ENCODE measurements at places on chromosomes 2 and 18.

DNA sequence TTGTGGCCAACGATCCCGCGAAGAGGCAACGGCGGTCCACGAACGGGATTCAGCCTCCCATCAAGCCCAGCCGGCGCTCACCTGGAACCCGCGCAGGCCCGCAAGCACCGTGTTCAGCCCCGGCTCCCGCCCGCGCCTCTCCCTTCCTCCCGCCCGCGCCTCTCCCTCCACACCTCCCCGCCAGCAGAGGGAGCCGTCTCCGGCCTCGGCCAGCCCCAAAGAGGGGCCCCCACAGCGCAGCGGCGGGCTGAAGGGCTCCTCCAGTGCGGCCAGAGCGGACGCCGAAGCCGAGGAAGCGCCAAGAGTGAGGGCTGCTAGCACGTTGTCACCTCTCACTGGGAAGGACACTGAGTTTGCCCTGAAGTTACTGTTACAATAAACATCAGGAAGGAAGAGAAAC, 55.3 kb upstream of the LAPTM4A start:
- DNase-seq: no peak

DNA sequence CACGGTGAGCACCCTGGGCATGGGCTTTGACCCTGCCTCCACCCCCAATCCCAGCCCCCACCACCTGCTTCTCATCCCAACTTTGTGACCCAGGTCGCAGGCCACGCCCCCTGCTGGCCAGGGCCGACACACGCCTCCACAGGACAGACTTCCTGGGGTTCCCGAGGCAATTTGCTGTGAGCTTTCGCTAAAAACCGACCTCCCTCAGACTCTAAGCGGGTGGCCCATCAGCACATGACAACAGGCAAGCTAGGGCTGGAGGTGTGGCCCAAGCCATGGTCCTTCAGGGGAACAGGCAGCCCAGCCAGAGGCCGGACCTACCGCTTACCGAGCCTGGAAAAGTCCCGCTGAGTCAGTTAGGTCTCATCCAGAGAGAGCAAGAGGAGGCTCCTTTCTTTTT, 31.9 kb downstream of the C1QL2 start:
- no peak for DNase-seq

DNA sequence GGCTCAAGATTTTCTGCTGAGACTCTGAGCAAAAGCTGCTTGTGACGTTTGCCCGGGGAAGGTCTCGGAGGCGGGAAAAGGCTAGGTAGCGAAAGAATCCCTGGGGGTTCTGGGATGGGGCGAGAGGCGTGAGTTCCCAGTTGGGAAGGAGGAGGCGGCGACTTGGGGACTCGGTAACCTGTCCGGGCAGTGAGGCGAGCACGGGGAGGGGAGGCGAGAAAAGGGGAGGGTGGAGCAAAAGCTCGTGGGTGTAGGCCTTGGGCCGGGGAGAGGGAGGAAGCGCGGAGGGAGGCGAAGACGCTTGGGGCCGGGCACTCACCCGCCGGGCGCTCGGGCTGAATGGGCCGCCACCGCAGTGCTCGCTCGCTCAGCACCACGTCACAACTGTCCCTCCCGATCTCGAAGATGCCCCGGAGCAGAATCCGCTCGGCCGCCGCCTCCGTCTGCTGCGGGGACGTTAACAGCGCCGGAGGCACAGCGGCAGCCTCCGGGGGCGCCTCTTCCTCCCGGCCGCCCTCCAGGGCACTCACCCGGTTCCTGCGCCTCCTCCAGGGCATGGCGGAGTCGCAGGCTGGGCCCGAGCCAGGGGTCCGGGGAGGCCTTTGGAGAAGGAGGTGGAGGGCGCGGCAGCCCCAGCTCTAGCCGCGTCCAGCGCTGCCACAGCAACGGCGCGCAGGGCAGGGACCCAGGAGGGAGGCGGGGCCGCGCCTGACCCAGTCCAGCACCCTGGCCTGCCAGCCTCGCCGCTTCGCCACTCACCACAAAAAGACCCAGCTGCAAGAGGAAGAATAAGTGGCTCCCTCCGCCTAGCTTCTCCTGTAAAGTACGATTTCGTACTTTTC, at the start of gene CERKL:
Gene CERKL (minus strand): TSS at position 656 of the 842 bp plus-strand sequence. CDS start 99 bp downstream, at position 557.
- no peak for DNase-seq

DNA sequence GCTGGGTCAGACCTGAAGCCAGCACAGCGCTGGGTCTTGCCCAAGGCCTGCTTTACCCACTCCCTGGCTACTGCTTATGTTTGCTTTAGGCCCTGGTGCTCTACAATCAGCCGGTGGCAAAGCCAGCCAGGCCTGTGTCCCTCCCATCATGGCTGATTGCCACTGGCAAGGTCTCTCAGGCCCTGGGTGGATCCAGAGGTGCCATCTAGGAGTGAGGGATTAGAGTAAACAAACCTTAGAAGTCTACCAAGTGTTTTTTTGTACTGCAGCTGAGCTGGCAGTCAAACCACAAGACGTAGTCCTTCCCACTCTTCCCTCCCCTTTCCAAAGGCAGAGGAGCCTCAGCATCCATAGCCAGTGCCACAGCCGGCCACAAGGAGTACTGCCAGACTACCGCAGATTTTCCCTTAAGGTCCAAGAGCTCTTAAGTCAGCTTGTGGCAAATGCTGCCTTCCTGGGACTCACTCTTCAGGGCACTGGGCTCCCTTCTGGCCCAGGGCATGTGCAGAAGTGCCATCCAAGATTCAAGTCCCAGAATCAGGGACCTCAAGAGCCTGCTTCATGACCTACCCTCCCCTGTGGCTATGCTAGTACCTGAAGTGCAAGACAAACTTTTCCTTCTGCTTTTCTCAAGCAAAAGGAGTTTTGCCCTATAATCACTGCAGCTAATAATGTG, 20.0 kb downstream of the IL1RL2 start:
- no peak for DNase-seq

DNA sequence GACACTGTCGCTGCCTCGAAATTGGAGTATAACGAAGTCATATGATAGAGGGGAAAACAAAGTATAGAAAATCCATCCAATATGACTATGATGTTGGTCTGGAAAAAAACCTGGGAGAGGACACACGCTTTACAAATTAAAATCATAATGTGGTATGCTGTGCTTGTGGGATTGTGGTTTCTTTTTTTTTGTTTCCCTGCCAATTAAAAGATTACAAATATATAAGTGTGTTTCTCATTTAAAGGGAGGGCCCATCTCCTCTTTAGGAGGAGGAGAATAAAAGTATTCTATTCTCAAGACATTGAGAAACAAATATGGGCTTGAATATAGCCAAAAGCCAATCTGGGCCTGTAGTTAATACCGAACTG, 86.6 kb downstream of the EPHA4 start:
- no peak for DNase-seq

- no peak for DNase-seq
Observed at GRCh38 chr2:154696810-154697417, 1.6 kb upstream of the KCNJ3 start.

GRCh38 chr2:79982445-79982844, 322.1 kb downstream of the LRRTM1 start:
- DNase-seq: no peak

GRCh38 chr2:224722250-224722649, 6.1 kb upstream of the CCDC195 start:
- DNase-seq: peak; percentile 14

GRCh38 chr2:196681510-196681909, 42.0 kb downstream of the CCDC150 start:
- no peak for DNase-seq

- no peak for DNase-seq
Observed at GRCh38 chr18:26504831-26505230, 43.5 kb downstream of the KCTD1 start.

DNA sequence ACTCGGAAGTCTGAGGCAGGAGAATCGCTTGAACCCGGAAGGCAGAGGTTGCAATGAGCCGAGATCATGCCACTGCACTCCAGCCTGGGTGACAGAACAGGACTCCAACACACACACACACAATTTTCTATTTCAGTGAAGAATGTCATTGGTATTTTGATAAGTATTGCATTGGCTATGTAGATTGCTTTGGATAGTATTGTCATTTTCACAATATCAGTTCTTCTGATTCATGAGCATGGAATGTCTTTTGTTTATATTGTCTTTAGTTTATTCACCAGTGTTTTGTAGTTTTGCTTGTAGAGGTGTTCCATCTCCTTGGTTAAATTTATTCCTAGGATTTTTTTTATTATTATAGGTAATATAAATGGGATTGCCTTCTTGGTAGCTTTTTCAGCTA, 693.4 kb upstream of the SYT4 start:
- no peak for DNase-seq

- no peak for DNase-seq
Observed at GRCh38 chr2:117786520-117786919, 28.0 kb upstream of the DDX18 start.

- no peak for DNase-seq
Observed at GRCh38 chr2:196846295-196846694, 37.1 kb upstream of the C2orf66 start.

DNA sequence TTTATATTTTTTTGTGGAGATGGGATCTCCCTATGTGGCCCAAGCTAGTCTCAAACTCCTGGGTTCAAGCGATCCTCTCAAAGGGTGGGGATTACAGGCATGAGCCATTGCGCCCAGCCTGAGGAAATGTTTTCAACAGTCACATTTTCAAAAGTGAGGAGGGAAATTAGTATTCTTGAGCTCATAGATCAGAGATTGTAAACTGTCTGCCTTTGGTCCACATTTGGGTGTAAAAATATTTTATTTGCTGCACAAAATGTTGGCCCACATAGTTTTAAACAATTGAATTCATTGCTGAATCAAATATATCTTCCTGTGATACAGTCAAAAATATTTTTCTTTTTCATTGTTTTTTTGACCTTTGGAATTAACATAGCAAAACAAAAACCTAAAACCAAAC, 48.6 kb downstream of the NOP58 start:
- no peak for DNase-seq

DNA sequence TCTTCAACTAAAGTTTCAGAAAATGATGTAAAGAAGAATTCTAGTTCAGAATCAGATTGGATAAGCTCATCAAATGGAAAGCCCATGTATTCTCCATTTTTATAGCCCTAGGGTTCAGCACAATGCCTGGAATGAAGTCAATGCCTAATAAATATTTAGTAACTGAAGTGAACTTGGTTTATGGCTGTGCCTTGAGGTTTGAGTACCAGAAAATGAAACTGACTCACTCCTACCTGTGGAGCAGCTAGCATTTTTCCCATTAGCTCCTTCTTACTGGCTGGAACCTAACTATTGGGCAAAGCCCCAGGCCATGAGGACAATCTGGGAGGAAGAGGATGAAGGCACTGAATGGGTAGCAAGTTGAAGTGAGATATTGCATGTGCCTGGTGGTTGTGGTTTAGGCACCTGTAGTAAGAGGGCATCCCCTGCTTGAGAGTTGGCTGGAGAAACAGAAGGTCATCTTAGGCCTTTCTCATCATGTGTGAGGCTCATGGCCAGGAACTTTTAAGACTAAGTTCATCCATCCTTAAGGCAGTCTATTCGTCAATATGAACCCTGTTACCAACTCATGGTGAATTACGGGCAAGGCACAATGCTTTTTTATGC, 85.0 kb upstream of the LYPD1 start:
- DNase-seq: no peak

DNA sequence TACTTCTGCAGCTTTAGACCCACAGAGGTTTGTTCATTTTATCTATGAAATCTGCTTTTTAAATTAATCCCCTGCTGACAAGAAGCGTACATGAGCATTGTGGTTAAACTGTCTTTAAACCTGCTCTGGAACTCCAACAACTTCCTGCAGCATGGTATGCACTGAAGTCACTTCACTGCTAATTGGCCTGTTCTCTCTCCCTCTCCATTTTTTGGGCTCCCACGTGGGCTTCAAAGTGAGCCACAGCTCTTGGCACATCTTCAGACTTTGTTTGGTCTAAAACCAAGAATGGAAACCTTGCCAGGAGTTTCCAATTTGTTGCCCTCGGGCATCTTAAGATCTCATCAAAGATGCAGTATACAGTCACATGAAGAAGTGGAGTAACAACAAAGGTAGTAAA, 311.4 kb downstream of the LRRTM1 start:
- DNase-seq: peak; percentile 50

DNA sequence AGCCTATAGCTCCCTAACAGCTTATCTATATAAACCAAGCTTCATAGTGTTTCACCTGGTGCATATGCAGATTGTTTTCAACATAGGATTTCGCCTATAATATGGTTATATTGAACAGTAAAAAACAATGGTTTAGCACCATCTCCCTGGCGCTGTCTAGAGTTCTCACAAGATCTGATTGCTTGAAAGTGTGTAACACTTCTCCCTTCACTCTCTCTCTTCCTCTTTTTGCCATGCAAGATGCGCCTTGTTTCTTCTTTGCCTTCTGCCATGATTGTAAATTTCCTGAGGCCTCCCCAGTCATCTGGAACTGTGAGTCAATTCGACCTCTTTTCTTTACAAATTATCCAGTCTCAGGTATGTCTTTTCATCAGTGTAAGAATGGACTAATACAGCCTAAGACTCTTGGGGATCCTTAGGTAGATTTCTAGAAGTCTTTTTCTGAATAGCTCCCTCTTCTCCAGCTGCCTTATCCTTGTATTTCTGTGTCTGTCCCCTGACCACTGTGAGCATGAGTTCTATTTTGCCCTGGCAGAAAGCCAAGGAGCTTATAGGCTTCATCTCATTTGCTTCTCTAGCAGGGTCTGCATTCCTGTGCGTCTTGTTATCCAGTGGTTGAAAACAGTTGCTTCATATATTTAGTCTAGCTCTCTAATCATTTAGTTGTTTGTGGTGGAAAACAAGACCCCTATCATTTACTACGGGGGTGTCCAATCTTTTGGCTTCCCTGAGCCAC, 401.6 kb downstream of the GPD2 start:
- peak; percentile 45 for DNase-seq

GRCh38 chr2:215425021-215425782, 10.7 kb downstream of the FN1 start:
- DNase-seq: no peak

DNA sequence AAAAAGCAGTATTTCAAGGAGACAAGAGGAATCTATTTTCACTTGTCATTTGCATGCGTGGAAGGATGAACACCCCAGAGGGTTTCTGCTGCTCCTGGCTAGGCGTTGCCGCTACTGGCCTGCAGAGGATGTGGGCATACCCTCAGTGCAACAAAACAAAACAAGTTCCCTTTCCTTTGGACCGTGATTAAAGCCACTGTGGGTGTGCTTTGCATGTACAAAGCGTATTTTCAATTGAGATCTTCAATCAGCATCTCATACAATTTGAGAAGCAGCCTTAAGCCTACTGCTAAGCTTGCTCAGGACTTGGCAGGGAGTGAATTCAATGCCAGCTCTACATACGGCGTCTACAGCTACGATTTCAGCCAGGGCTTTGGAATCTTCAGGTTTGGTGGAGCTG, 298.4 kb downstream of the LPIN1 start:
- no peak for DNase-seq

DNA sequence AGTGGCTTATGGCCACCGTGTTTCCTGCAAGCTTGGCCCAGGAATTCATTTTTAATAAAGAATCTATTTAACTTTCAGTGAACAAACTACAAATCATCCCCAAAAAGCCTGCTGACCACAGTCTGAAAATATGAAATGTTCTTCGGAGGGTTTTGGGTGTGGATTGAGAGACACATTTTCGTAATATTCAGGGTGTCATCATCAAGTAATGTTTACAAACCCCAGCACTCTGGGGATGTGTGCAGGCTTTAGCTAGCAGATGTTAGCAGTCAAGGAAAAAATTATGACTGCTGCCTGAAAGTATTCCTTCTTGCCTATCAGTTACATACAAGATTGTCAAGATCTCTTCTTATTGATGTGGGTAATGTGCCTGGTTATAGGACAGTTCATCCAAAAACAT, 143.9 kb upstream of the FN1 start:
- DNase-seq: no peak

GRCh38 chr2:16633621-16634430, 31.8 kb downstream of the CYRIA start:
- DNase-seq: peak; percentile 87

- no peak for DNase-seq
Observed at GRCh38 chr18:23540867-23541266, 37.6 kb downstream of the RMC1 start.

Measured in retinal pigment epithelial cell (primary cell).